Dorsolateral prefrontal cortex (tissue), 122 donors: ENCODE measurements at places on chromosomes 5 and 9.

DNA sequence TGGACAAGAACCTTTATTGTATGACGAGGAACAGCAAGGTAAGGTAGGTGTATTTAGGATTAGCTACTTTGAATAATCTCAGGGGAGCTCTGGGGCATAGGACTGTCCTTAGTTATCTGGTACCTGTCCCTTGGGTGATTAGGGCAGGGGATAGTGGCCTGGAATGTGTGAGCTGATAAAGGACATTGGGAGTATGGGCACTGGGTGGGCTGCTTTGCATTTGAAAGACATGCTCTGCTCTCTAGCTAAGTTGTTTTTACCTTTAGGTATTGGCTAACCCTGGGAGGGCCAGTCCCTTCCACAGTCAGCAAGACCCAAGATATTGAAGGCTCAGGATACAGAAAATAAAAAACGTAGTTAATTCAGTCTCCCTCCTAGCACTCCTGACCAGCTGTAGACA, 282.8 kb upstream of the C9orf72 start:
- DNase-seq = no peak

- DNase-seq = no peak
Measured at GRCh38 chr9:15361737-15362136, 54.7 kb upstream of the TTC39B start.

DNA sequence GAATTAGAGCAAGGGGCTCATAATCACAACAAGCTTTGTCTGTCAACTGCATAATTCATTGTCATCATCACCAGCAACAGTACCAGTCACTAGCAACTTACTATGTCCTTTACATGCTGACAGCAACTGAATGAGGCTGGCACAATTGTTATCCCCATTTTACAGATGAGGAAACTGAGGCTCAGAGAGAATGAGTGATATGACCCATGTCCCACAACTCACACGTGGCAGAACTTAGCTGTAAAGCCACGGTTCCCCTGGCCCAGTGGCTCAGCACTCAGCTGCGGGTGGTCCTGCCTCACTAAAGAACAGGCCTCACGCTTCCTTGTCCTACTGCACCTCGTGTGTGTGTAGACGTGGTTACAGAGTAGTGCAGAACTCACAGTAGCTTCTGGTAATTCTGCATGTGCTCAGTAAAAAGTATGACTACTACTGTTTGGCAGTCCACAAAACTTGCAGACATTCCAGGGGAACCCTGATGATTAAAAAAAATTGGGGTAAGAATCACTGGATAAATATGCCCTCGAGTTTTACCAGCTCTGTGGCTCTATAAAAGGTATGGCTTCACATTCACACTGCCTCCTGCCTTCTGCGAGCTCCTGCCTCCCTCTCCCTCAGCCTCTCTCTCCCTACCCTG, 30.2 kb downstream of the AFAP1L1 start:
- DNase-seq = no peak

- DNase-seq = no peak
Measured at GRCh38 chr9:115162946-115163345, 45.0 kb upstream of the TNC start.

GRCh38 chr9:20319241-20319640, 303.1 kb downstream of the MLLT3 start:
- DNase-seq = no peak

- DNase-seq = no peak
Measured at GRCh38 chr5:39223565-39224156, 4.3 kb upstream of the FYB1 start.

DNA sequence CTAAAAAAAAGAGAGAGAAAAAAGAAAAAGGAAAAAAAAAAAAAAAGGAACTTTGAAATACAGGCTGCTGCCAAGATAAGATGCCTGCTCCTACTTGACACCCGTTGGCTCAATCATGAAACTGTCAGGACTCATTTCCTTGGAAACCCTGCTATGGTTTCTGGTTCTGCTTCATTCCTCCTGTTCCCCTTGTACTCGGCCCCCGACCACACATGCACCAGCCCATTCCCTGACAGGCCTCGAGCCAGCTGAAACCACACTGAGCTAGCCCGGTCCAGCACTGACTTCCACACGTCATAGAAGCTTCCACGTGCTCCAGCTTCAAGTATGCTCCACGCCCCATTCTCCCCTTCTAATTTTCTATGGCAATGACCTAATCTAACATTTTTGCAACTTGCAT, 93.2 kb downstream of the MYO10 start:
- no peak for DNase-seq

DNA sequence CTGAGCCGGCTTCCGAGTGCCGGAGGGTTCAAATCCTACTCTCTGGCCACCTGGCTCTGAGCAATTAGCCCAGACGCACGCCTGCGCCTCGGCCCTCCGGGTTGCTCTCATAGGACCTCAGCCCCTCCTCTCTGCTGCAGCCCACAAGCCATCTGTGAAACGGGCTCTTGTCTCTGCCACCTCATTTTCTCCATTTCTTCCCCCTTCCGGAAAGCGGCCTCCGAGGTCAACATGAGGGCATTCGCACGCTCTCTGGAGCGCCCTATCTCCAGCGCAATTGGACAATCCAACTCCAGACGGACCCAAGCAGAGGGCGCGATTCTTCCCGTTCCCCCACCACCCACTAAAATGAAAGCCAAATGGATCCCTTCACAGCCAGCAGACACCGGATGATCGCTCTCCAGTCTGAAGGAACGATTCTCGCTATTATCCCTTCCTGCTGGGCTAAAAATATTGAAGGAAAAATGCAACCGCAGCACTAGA, 41.5 kb downstream of the VAV2 start:
- DNase-seq = no peak

DNA sequence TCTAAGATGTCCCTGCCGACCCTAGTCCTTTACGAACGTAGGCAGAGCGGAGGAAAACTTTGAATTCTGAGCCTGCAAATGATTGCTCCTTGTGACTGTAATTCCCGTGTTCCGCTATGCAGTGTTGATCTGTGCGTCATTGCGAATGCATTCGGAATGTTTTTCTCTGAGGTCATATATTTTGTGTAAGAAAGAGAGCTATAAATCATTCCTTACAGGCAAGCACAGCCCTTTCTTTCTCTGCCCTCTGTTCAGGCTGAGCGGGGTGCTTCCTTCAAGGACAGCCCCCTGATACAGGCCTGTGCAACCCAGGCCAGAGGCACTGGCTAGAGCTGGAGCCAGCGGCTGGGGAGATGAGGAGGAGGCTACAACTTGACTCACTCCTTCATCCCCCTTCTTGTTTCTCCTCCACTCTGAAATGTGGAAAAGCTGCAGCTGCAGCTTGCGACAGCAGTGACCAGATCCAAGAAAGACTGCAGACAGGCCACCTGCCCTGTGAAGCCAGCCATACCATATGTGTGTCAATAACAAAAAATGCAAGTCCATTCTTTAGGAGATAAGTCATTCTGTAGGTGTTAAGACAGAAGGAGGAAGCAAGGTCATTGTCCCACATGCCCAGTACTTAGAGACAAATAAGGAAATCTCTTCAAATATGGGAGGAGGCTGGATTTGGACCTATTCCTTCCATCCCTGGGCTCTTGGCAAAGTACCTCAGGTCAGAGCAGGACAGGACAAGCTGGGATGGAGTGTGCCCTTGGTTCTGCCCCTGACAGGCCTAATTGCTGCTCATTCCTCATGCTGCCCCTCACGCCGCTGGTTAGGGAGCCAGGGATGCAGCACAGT, 345.7 kb upstream of the WWC1 start:
- DNase-seq = peak; percentile 23

GRCh38 chr5:59724482-59725391, 168.8 kb downstream of the PDE4D start:
- DNase-seq = no peak

- no peak for DNase-seq
Measured at GRCh38 chr9:96859461-96860198, 5.3 kb upstream of the ZNF782 start.

DNA sequence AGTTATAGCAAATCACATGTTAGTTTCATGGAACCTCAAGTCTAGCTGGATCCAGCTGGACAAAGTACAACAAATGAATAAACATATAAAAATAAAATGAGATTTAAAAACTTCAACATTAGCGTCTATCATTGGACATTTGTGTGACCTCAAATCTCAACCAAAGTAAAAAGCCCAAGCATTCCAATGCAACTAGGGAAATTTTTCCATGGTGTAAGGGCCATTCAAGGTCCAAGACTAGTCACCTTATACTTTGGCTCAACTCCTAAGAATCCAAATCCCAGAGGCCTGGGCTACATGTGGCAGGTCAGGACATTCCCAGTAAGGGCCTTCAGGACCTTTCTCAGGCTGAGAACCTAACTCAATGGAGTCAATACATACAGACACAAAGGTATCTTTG, 137.4 kb upstream of the DMAC1 start:
- no peak for DNase-seq
